ENCODE measurements at places on chromosomes 3 and 15.

GRCh38 chr15:85642693-85643066 lies 152.0 kb downstream of the KLHL25 start:
- no peak for DNase-seq

GRCh38 chr3:107969994-107970819 lies 120.6 kb downstream of the CD47 start:
- DNase-seq, result peak; percentile 33

GRCh38 chr3:144585408-144585807 lies 613.8 kb downstream of the DIPK2A start:
- DNase-seq, result no peak

GRCh38 chr3:89098964-89099585 lies 8.3 kb upstream of the EPHA3 start:
- peak; percentile 44 for DNase-seq

- DNase-seq, result no peak
These were observed 6.4 kb downstream of the MED12L start for GRCh38 chr3:151091685-151092345.

GRCh38 chr3:51932471-51933370 lies 9.0 kb downstream of the RRP9 start:
- DNase-seq, result no peak

GRCh38 chr3:18423401-18424212 lies 1.5 kb downstream of the SATB1 start:
- DNase-seq, result peak; percentile 43

DNA sequence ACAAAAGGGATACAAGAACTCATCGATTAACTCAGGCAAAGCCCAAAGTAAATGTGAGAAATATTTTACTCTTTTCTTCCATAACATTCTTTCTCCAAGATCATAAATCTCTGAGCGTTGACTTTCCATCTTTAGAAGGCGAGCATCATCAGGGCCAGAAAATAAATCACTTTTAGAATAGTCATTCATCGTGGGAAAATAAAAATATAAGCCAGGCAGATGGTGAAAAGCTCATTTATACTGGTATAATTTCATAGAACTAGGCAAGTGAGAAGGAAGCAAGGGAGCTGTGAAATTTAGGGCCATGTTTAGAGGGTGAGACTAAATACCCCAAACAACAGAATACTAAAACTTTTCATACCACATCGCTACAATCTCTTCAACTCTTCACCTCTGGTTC lies 191.0 kb downstream of the STT3B start:
- no peak for DNase-seq

- DNase-seq, result no peak
These were observed 208.8 kb downstream of the SV2B start for GRCh38 chr15:91308855-91309254.

DNA sequence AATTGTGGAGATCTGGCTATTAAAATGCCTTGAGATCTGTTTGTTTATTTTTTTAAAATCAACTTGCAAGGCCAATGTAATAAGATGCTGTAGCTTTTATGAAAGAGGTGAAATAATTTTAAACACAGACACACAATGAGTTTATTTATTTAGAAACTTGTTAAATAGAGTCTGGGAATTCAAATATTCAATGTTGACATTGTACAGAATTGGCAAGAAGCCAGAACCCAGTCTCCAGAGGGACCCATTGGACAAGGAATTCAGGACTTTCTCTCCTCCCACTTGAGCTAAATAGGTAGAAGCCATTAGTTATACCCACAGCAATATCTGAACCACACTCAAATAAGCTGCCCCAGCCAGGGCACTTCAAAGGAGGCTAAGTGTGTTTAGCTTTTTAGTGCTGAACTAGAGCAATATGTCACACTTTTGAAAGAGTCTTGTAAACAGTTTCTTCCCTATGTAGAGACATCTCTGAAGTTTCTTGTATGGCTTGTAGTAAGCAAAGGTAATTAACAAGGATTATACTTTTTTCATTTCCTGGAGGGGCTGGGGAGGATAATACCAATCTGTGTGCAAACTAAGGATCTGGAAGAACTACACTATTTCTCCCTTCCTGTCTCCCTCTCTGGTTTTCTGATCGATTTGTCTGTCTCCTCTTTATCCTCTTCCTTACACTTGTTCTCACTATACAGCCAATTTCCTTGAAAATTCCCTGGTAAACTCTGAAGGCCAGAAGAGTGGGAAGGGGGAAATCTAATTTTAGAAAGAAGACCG lies 6.0 kb downstream of the MECOM start:
- DNase-seq, result no peak

- DNase-seq, result no peak
These were observed 15.0 kb upstream of the RTP3 start for GRCh38 chr3:46482632-46483350.

DNA sequence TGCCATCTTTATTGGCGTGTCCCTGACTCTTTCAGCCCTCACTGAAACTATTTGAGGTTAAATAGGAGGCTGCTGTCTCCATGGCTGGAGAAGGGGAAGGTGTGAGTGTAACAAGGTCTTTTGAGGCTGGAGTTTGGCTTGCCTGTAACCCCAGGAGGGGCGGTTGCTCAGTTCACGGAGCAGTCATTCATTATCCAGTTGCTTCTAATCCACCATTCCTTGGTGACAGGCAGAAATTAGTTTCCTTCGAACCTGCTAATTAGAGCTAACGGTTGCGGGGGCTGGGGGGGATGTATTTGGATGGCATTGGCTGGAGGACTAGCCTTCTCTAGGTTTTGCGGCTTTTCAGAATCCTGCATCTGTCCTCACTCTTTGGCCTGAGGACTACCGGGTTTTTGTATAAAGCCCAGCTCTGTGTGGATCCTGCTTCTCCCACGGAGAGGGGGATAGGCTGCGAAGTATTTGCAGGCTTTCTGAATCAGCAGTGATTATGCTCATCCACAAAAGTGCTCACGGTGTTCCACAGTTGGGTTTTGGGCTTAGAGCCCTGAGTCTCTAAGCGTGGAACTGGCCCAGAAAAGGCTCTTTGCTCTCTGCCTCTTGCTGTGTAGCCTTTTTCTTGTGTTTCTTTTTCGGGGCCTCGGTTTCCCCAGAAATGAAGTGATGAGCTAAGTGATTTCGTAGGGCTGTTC lies 18.6 kb downstream of the FGD5 start:
- DNase-seq, result no peak

DNA sequence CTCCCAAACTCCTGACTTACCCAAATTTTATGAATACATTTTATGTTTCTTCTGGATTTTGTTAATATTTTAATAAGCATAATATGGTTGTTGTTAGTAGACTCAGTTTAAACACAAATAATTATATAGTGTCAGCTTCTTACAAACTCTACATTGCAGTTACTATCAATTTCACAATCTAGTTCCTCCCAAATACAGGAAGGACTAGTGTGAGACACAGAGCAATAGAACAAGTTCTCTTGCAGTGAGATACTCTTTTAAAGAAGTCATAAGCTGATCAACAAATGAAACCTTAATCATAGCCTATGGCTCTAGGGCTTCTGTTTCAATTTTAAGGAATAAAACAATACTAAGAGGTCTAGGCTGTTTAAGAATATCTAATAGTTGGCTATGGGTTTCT lies 86.1 kb downstream of the SAMMSON start:
- no peak for DNase-seq

DNA sequence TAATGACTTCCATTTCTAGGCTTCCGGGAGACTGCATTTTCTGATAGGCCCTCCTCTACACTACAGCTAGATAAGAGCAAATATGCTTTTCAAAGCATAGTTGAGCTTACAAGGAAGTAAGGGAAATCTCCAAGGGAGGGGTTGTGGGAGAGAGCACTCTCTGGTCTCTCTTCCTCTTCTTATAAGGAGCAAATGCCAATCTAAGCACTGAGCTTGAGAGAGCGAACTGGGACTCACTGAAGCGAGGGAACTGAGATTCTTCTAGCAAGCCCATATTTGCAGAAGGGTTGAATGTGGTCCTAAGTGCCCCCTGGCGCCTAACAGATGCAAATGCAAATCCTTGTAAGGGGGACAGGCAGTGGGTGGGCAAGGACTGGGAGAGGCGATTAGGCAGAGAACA lies 164.8 kb downstream of the ERC2 start:
- peak; percentile 54 for DNase-seq

DNA sequence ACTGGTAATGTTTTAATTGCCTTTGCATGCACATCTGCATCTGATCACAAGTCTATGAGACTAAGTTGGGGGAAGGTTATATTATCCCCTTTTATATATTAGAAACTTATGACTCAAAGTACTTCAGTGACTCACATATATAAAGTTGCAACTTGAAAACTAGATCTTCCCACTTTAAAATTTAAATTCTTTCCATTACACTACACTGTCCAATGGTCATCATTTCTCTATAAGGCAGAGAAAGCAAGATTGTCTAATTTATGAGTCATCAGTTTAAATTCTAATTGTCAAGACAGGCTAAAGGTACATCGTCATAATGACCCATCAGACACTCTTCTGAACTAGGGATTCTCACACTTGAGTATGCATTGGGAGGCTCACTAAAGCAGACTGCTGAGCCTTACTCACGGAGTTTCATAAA lies 37.9 kb downstream of the CPA3 start:
- DNase-seq, result no peak

GRCh38 chr3:114223143-114223542 lies 14.2 kb downstream of the ZNF80 start:
- DNase-seq, result no peak

DNA sequence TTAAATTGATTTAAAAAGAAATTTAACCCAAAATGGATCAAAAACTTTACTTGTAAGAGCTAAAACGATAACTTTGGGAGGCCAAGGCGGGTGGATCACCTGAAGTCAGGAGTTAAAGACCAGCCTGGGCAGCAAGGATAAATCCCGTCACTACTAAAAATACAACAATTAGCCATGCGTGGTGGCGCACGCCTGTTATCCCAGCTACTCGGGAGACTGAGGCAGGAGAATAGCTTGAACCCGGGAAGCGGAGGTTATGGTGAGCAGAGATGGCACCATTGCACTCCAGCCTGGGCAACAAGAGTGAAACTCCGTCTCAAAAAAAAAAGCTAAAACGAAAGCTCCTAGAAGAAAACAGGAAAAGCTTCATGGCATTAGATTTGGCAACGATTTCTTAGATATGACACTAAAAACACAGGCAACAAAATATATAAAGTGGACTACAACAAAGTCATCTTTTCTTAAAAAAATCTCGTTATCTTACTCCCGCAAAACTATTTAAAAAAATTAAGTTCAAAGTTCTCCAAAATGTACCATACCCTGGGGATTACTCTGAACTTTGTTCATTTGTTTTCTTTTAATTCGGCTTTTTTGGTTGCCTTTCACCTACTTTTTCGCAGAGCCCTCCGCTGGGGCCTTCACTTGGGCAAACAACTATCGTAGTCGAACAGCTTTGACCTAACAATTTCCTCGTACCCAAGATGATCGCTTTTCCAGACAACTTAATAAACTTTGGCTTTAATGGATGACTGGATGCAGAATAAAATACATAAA lies 2.9 kb downstream of the HDDC3 start:
- no peak for DNase-seq

- DNase-seq, result no peak
These were observed 374.1 kb downstream of the EFHB start for GRCh38 chr3:19559724-19560442.

DNA sequence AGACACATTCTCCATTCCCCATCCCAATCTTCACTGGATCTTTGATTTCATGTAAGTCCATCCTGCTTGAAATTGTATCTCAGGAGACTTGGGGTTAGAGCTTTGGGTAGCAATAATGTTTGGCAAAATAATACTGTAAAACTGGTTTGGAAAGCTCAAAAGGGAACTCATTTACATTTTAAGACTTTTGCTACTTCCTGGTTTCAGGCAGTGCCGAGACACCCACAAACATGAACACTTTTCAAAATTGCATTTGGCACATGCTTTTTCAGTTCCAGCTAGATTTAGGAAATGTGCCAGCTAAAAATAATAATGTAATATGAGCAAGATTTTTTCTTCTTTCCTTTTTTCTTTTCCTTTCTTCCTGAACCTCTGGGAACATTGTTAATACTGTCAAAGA lies 145.7 kb upstream of the CBLB start:
- DNase-seq, result no peak

DNA sequence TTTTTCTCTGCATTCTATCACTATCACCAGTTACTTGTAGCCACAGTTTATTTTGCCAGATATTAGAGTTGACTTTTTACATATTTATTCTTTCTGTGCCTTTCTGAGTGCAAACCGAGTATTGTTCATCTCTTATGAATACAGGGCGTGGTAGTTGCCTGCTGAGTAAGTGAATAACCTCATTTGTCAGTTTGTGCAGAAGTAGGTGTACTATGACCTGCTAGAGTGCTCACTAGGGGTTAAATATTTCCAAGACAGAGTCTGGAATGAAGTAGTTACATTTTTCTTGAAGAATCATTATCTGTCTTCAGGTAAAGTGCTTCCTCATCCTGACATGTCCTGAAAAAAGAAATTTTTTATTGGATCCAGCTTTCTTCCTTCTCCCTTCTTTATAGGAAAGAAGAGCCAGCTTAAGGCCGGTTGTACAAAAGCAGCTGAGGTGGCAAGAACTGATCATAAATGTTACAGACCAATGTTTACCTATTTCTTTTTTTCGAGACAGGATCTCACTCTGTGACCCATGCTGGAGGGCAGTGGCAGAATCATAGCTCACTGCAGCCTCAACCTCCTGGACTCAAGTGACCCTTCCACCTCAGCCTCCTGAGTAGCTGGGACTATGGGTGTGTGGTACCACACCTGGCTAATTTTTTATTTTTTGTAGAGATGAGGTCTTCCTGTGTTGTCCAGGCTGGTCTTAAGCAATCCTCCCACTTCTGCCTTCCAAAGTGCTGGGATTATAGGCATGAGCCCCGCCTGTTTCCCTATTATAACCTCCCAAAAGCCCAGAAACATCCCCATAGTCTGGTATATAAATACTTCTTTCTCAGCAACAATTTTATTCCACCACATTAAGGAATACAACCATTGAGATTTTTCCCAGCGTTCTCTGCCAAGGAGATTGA lies 182.5 kb downstream of the TPRG1 start:
- DNase-seq, result no peak

DNA sequence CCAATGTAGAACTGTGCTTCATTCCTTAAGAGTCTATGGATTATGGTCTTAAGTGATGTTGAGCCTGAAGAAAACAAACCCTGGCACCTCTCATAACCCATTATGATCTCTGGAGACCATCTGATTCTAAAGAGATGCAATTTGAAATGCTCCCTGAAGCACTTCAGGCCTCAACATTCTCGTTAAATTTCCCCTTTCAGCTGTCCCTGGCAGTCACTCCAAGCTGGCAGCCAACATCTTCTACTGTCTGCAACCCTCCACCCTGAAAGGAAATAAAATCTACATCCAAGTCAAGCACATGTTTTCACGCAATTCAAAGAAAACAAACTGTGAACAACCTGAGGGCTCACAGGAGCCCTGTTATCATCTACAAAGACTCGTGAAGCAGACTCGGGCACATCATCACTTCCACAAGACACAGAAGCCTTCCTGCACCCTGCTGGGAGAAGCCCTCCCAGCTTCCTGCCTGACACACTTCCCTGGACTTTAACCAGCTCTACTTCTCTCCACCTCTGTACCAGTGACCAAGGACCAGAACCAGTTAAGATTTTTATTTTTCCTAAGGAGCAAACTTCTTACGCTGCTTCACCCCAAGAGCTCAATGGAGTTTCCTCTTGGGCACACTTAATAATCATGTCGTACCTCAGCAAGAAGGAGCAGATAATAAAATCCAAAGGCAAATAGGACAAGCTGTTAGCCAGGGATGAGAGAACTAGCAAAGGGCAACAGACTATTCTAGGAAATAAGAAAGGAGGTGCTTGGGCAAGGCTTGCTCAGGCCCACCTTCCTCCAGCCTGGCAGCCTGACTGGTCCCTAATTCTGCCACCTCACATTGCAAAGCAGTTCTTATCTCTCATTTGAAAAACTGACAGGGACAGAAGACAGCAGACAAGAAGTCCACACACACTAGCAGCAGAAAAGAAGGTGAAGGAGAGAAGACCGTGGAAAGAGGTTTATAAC lies 67.1 kb downstream of the MAGI1 start:
- no peak for DNase-seq
